ENCODE measurements at places on chromosomes 5 and 9.

GRCh38 chr5:16049761-16050160 lies 129.8 kb downstream of the MARCHF11 start:
- DNase-seq, result no peak

DNA sequence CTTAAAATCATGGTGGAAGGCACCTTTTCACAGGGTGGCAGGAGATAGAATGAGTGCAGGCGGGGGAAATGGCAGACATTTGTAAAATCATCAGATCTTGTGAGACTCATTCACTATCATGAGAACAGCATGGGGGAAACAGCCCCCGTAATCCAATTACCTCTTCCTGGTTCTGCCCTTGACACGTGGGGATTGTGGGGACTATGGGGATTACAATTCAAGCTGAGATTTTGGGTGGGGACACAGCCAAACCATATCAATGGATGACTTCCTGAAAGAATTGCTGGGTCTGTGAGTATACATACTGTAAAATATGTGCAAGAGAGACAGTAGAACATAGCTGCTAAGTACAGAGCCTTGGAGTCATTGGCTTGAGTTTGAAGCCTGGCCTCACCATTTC lies 47.0 kb downstream of the KIAA1958 start:
- DNase-seq, result no peak

- DNase-seq, result no peak
Measured at GRCh38 chr5:112514111-112514510, 95.0 kb upstream of the EPB41L4A start.

DNA sequence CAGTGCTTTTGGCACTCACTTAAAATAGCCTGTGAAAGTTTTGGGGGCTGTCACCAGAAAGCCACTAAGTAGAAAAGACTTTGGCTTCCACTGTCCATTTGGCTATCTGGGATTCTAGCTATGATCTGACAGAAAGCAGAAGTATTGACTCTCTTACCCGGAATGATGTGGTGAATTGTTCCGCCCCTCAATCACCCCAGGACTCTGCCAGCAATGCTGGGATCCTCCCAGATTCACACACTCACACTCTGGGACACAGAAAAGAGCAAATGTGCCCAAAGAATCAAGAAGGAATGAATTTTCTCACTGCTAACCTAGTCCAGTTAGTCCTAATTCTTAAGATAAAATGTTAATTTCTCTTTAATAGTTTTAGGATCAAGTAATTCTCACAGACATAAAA lies 576.9 kb downstream of the BNC2 start:
- DNase-seq, result no peak

DNA sequence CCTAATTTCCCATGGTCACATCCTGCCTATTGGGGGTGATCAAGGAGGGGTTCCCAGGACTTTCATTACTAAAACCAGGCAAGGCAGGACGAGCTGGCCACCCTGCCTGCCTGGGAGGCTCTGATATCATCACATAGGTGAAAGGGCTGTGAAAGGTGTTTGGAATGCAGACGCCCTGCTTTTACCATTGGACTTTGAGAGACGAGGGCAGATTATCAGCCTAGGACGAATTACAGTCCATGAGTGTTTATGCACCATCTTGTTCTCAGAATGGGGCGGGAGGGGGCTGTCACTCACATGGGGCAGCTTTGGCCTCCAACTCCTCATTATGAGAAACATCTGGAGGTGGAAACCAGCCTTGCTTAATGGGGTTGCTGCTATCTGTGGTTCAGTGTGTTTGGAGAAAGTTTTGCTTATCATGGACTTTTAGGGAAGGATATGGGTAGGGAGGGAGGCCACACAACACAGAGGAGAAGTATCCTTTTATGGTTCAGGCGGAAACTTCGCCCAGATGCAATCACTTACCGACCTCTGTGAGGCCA lies 69.8 kb upstream of the UBTD2 start:
- DNase-seq, result no peak

- no peak for DNase-seq
Measured at GRCh38 chr9:112422417-112423148, 42.7 kb downstream of the HSDL2 start.

DNA sequence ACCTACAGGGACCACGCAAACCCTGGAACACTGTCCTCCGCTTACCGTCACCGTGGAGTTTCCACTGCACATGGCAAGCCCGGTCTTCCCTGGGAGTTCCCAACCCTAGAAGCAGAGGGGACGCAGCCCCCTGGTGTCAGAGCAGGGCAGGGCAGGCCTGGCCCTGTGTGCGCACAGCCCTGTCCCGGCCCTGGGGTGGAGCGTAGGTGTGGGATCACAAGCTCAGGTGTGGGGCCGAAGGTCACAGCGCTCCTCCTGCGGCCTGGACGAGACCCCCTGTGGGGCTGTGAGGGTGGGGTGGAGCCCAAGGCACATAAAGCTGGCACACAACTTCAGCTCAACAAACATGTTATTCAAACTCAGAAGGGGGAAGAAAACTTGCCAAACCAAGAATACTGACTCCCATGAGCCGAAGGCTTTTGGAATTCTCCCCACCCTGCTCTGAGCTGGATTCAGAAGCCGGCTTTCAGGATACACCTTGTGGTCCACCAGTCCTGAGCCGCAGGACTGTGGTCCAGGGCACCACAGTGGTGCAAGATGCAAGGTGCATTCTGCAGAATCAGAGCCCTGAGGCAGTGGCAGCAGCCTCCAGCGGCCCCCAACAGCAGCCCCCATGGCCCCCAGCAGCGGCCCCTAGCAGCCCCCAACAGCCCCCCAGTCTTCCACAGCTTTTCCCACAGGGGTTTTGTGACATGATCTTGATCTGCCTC lies 11.8 kb upstream of the EXOC3 start:
- peak; percentile 69 for DNase-seq

All from neural crest cell (in vitro differentiated cells).